ENCODE measurements at places on chromosomes 4 and X.

DNA sequence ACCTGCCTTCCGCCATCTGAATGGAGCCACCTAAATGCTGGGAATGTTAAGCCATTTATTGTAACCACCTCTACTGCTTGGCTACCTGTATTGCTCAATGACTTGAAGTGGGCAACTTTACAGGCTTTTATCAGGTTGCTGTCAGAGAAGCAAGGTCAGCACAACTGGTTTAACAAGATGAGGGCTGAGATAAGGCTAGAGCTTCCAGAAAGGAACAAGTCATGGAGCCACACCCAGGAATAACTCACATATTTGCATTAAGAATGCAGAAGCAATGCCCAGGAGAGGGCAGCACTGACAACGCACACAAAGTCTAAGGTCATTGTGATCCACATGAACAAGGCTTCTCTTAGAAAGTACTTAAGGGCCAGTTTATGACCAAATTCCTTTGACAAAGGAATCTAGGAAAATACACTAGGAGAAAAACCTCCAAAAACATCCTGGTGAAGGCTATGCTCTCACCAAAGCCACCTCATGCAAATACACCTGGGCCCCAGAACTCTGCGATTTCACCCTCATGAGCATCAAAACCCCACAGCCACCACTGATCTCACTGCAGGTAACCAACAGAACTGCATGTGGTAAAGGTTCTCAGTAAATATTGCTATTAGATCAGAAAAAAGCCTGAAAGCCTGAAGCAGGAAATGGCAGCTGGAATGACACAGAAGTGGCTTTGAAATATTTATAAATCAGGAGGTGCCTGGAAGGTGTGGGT is 15.0 kb upstream of the STS start:
- DNase-seq: peak; percentile 14

- no peak for DNase-seq
These were observed 31.1 kb upstream of the SPANXB1 start for GRCh38 chrX:140971099-140971795.

- DNase-seq: no peak
These were observed 56.4 kb upstream of the MAP3K15 start for GRCh38 chrX:19571711-19572110.

GRCh38 chr4:182188622-182189021 is 54.6 kb upstream of the TENM3 start:
- no peak for DNase-seq

DNA sequence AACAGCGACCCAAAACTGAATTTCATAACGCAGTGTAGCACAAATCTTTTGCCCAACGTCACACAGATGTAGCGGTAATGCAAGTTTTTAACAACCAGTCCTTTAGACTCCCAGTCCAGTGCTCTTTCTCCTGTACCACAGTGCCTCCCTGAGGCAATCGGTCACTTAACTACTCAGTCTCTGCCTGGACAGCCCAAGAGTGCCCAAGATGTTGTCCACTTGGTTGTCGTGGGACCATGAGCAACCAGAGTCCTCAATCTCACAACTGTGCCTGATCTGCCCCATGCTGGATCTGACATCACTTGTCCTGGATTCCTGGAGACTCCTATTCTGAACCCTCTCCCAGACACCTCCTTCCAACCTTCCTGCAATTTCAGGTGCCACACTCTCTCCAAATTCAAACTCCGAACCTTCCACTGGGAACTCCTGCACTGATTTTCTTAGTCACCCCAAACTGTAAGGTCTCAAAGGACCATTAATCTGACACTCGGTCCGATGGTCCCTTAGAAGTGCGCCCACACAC is 702 bp downstream of the MMGT1 start:
- DNase-seq: peak; percentile 35

DNA sequence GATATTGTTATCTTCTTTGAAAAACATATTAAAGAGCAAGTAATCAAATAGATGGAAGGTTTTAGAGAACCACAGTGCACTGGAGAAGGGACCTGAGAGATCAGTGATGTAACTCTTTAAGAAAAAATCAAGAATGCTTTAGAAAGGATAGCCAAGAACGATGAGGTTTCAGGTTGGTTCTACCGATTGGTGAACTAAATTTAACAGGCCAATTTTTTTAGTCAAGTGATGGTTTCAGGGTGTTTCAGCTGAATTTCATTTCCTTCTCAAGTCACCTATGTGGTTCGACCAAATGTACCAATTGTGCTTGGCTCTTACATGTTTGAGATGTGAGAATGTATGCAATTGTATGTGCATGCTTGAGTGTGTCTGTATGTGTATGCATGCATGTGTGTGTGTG is 26.5 kb downstream of the HS3ST1 start:
- DNase-seq: no peak

DNA sequence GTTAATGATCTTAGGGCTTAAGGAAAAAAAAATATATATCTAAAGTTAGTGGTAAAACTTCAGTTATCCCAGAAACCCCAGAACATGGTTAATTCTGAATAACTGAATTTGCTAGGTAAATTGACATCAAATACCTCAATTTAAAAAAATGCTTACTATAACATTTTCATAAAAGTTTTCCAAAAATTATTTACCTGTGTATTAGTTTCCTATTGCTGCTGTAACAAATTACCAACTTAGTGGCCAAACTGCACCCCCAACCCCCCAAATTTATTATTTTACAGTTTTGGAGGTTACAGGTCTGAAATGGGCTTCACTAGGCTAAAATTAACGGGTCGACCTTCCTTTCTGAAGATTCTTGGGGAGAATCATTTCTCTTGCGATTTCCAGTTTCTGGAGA is 95.2 kb downstream of the PDLIM5 start:
- DNase-seq: no peak

DNA sequence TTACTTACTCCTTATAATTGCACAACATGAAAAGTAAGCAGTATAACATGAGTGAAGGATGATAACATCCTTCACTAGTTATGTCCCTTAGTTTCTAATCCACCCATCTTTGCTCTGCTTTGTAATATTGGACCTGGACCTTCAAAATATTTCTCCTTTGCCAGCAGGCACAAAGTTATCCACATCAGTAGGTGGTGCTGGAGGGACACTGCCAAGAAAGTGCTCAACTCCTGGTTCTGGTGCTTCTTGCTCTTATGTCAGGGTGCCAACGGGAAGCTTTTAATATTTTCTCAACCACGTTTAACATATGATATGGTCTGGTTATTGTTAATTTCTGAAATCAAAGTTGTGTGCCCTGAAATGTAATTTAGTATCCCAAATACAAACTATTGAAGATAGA is 49.1 kb downstream of the TMEM165 start:
- peak; percentile 23 for DNase-seq

DNA sequence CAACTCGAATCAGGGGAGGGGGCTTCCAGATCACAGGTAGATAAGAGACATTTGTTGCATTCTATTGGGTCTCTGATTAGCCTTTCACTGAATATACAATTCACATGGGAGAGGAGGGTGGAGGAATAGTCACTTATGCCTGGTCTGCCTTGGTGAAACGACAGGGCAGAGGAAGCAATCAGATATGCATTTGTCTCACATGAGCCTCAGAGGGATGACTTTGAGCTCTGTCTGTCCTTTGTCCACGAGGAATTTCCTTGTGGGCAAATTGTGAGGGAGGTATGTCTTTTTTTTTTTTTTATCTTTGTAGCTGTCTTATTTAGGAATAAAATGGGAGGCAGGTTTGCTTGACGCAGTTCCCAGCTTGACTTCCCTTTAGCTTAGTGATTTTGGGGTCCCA is 28.5 kb upstream of the TMSB4X start:
- no peak for DNase-seq

GRCh38 chr4:71524756-71525155 is 185.9 kb downstream of the SLC4A4 start:
- no peak for DNase-seq

- no peak for DNase-seq
These were observed 83.6 kb downstream of the NBDY start for GRCh38 chrX:56812515-56813105.

DNA sequence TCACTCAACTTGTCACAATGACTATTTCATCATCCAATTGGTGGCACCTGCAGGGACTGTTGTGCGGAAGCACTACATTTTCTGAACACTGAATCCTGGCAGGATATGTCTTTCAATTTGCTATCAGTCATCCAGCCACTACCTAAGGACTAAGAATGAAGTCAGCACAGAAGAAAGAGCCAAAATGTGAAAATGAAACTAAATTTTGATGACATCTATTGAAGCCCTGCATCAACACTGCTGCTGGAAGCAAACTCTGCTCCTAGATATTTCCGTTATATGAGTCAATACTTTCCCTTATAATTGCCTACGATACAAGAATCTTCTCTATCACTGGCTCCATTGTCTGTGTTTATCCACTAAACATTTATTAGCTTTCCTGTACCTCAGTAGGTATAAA is 917.9 kb downstream of the RAPGEF2 start:
- DNase-seq: no peak

- peak; percentile 24 for DNase-seq
These were observed 361.1 kb upstream of the BOD1L1 start for GRCh38 chr4:13988353-13989305.

- peak; percentile 39 for DNase-seq
These were observed 117.3 kb downstream of the DRD5 start for GRCh38 chr4:9898596-9899305.

DNA sequence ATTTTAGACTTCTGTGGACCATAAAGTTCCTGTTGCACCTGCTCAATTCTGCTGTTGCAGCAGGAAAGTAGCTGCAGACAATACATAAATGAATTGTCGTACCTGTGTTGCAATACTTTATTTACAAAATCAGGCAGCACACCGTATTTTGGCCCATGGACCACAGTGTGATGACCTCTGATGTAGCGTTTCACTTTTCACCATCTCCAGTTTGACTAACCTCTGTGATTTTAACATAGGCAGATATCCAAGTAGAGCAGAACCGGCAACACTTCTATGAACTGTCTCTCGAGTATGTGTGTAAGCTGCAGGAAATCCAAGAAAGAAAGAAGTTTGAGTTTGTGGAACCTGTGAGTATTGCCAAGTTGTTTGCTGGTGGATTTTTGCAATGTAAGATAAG is 132.7 kb downstream of the ARHGAP10 start:
- DNase-seq: no peak

DNA sequence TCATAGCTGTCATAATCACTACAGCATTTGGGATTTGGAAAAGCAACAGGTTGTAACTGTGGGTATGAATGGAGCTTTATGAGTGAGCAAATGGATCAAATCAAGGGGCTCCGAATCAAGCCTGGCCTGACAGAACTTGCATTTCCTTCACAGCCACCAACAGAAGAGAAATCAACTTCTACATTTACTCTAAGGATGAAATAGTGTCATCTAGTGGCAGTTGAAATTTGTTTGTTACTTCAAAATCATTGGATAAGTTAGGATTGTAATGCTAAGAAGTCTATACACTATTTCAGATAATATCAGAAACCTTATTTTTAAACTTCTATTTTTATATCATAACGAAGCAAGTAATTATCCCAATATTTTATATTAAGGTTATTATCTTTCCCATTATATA is 10.7 kb upstream of the WDR17 start:
- DNase-seq: peak; percentile 33

DNA sequence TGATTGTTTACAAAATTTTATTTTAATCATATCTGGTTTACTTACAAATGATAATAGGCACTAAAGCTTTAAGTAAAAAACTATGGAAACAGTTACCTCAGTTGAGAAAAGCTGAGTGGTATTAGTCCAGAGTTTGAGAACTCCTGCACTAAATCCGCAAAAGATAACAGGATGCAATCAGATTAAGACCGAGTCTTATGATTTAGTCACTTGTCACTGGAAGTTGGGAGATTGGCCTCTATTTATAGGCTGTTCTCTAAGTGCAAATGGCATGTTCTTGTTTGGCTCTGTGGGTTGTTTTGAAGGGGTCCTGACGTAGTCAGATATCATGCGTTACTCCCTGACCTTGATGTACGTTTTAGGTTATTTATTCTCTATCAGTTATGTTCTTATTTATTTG is 6.3 kb downstream of the GPAT3 start:
- no peak for DNase-seq

DNA sequence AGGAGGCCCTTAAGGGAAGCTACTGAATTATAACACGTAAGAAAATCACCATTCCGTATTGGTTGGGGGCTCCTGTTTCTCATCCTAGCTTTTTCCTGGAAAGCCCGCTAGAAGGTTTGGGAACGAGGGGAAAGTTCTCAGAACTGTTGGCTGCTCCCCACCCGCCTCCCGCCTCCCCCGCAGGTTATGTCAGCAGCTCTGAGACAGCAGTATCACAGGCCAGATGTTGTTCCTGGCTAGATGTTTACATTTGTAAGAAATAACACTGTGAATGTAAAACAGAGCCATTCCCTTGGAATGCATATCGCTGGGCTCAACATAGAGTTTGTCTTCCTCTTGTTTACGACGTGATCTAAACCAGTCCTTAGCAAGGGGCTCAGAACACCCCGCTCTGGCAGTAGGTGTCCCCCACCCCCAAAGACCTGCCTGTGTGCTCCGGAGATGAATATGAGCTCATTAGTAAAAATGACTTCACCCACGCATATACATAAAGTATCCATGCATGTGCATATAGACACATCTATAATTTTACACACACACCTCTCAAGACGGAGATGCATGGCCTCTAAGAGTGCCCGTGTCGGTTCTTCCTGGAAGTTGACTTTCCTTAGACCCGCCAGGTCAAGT is 6.9 kb upstream of the MSANTD1 start:
- DNase-seq: no peak

GRCh38 chr4:88033309-88033708 is 25.9 kb downstream of the PKD2 start:
- peak; percentile 68 for DNase-seq

DNA sequence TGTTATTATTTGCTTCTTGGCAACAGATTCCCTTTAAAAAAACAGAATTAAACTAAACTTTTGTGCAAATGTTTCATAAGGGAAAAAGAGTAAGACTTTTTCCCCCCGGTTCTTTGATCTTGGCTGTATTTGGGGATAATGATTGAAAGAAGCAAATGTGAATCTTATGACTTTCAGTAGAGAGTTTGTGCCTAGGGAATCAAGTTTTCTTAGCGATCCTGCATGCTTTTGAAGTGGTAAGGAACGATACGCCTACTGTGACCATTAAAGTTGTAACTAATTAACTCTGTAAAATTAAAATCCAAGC is 9.0 kb downstream of the ATP10D start:
- DNase-seq: no peak

DNA sequence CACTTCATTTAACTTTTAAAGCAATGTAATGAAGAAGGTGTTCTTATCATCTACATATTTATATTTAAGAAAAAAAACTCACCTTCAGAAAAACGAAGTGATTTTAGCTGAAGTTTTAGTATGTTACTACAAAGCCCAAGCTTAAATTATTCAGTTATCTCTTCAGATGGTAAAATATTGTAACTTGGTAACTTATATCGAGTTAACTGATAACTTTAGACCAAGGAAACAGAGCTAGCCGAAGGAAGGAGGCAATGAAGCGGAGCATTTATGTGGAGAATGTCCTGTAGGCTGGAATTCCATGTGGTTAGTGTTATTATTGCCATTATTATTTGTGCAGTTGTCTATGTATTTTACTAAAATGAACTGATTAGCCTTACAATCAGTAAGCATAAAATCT is 1102.1 kb upstream of the LCORL start:
- DNase-seq: no peak

- DNase-seq: no peak
These were observed 35.3 kb downstream of the STK32B start for GRCh38 chr4:5086535-5086934.

- no peak for DNase-seq
These were observed 200.8 kb downstream of the MGST2 start for GRCh38 chr4:139866276-139866962.

GRCh38 chrX:151977923-151978322 is 3.4 kb upstream of the GABRE start:
- DNase-seq: no peak

Data from Ammon's horn (tissue), 1 donor.